ENCODE measurements at places on chromosomes 5 and 9.

GRCh38 chr9:83011611-83012010 is 51.3 kb downstream of the RASEF start:
- DNase-seq = no peak

DNA sequence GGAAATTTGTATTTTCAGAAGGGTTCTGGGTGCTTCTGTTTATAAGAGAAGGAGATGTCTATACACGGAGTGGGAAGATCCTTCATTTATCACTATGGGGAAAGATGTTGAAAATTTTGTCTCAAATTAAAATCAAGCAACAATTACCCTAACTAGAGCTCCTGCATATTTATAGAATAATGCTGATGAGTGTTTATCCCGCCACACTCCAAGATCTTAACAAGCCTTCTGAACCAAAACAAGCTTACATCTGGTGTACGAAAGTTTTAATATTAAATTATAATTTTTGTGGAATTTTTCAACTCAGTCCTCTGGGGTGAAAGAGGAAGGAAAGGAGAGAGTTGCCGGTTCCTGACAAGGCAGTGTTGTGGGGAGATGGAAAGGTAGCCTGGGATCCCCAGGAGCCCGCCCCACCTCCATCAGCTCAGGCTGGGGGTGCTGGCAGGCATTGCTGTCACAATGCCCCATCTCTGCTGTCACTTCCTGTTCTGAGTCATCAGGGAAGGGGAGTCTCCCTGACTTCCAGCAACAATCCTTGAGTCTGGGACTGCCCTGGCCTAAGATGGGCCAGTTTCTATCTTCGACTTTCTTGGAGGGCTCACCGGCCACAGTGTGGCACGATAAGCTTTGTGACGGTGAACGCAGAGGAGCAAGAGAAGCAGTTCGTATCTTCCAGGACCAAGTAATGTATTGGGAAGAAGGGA is 64.5 kb downstream of the ERAP1 start:
- DNase-seq = no peak

GRCh38 chr5:116045821-116046220 is 13.5 kb downstream of the ARL14EPL start:
- DNase-seq = no peak

GRCh38 chr9:86485359-86485758 is 131.1 kb upstream of the TUT7 start:
- no peak for DNase-seq

GRCh38 chr5:132814503-132815294 is 1.6 kb downstream of the SOWAHA start:
- no peak for DNase-seq

GRCh38 chr5:16681876-16682275 is 65.1 kb upstream of the RETREG1 start:
- no peak for DNase-seq

DNA sequence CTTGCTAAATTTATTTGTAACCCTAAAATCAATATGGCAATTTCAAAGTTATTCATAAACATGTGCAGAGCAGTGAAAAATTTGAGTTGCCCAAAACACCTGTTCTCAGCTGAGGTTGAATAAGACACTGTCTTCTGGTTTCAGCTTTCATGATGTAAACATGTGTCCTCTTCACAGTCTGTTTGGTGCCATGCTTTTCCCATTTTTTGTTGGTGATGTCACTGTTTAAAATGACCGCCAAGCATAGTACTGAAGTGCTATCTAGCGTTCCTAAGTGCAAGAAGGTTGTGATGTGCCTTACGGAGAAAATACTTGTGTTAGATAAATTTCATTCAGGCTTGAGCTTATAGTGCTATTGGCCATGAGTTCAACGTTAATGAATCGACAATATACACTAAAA is 580.8 kb downstream of the ACTL7B start:
- DNase-seq = no peak

- DNase-seq = no peak
Measured at GRCh38 chr5:96909435-96909834, 26.4 kb upstream of the LNPEP start.

DNA sequence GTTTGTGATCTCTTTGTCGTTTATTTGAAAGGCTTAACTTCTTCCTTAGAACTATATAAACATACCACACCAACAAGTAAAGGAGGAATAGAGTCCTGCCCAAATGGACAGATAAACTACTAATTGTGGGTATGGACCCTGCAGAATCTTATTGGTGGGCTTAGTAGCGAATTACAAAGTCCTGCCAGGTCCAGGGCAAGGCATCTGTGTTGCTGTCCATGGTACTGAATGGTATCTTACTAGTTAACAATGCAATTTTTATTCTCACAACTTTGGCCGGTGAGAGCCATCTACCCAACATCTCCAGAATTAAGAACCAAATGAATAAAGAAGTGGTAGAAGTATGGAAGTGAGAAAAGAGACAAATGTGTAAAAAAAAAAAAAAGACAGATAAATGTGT is 1782.4 kb upstream of the WWC1 start:
- no peak for DNase-seq

DNA sequence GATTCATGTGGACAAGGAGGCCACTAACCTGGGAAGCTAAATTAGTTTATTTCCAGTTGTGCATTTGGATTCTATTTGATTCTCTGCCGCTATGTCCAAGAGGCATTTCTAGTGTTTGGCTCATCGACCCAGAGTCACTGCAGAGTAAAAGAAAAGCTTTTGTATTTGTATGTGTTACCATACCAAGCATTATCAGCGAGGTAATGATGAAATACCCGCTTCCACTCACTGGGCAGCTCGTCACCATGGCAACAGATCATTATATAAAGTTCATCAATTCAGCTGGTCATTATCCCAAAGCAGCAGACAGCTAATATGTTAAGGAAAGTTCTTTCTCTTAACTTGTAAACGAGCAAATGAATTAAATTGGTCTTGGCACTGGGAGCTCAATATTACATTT is 380.3 kb downstream of the SEMA5A start:
- DNase-seq = no peak

GRCh38 chr5:56143373-56143714 is 89.8 kb downstream of the ANKRD55 start:
- no peak for DNase-seq

- DNase-seq = peak; percentile 5
Measured at GRCh38 chr9:27528076-27528885, 1.3 kb downstream of the MOB3B start.

GRCh38 chr5:56142233-56142613 is 90.9 kb downstream of the ANKRD55 start:
- DNase-seq = no peak

DNA sequence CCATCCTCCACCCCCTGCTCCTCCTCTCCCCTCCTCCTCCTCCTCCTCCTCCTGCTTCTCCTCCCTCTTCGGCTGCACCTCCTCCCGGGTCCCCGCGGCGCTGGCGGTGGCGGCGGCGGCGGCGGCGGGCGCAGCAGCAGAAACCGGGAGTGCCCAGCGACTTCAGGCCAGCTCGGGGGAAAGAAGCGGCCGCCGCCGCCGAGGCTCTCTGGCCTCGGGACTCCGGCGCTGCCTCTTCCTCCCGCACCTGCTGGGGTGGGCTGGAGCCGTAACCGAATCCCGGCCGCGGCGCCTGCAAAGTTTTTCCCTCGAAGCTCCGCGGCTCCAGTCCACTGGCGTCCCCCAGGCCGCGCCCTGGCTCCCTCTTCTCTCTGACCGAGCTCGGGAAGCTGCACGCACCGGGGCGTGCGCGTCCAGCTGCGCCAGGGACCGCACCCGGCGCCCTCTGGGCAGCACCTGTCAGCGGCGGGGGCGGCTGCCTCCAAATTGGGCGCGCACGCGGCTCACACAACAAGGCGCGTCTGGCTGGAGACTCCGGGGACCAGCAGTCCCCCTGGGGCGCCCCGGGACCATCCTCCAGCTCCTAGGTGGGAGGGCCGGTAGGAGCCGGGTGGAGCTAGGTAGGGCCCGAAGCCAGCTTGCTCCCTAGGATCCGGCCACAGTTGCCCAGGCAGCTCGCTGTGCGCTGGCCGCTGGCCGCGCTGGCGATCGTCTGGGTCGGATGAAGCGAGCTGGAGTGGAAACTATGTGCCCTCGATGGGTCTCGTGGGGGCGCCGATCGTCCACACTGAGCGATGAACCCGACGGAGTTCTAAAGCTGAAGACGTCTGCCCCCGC is at the start of gene MCTP1:
Gene MCTP1, minus strand, starts transcription at position 523 of the 837 bp plus-strand sequence.
- no peak for DNase-seq

DNA sequence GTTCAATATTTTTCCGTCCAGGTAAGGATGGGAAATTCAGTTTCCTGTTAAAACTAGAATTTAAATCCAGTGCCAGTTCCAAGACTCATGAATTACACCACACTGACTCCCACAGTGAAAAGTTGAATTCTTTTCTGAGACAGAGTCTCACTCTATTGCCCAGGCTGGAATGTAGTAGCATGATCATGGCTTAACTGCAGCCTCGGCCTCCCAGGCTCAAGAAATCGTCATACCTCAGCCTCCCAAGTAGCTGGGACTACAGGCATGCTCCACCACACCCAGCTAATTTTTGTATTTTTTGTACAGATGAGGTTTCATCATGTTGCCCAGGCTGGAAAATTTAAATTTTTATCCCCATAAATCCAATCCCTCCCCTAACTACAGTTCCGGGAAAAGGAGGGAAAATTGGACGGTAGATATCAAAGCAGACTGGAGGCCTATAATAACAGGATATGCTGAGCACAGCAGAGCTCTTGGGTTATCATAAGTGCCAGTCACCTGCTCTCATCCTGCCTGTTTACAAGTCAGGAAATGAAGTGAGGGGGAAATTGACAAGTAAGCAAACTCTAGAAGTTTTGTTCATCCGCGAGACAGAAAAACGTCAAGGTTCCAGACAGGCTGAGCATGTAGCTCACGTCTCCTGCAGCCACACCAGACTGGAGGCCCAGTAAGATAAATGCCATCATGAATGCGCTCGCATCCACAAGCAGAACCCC is 105.7 kb downstream of the UGCG start:
- no peak for DNase-seq

- DNase-seq = no peak
Measured at GRCh38 chr5:14136228-14136627, 6.9 kb upstream of the TRIO start.

Data from activated CD8-positive, alpha-beta memory T cell treated with anti-CD3 and anti-CD28 coated beads for 1 hour (primary cell).